Natural killer cell (primary cell): ENCODE measurements at places on chromosomes 16 and 17. TPM values are rescaled to one million over a fixed set of nuclear protein-coding genes. Genes with fewer than 3 reads are reported as not detected.

GRCh38 chr16:46832757-46833459 is 1.9 kb upstream of the C16orf87 start:
- no peak for DNase-seq
- H3K36me3 ChIP-seq = no peaks in the 10 kb centered on the region
- peaks cover 6% of the 10 kb centered on the region for H3K4me1 ChIP-seq

Gene VWA3A
- total RNA-seq = 0.39 TPM

DNA sequence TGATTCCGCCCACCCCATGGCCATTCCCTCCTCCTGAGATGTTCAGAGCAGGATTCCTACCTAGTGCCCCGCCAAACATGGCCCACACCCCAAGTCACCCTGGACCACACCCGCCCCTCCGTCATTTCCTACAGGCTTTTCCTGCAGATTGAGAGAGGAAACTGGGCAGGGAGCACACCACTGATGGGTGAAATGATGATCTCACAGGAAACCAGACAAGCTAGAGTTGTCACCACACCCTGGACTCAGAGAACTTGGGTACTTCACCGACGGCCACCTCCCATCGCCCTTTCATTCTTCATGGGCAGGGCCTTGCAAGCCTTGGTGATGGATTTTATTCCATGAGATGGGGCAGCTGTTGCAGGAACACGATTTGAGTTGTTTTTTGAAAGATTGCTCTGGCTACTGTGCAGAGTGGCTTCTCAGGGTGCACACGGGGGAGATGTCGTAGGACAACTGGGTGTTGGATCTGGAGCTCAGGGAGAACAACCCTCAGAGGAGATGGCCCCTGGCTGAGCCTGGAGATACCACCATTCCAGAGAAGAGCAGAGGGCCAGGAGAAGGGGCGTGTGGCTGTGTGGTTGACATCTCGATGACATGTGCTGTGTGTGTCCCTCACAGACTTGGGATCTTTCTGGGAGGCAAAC is 7.4 kb upstream of the B9D1 start:
- DNase-seq = peak; percentile 35
- H3K27me3 ChIP-seq = no peaks in the 10 kb centered on the region
- H3K4me3 ChIP-seq = no peak overlapping the region
- H3K27ac ChIP-seq = peak overlapping the region; percentile 80
- H3K4me1 ChIP-seq = peaks cover 58% of the 10 kb centered on the region

DNA sequence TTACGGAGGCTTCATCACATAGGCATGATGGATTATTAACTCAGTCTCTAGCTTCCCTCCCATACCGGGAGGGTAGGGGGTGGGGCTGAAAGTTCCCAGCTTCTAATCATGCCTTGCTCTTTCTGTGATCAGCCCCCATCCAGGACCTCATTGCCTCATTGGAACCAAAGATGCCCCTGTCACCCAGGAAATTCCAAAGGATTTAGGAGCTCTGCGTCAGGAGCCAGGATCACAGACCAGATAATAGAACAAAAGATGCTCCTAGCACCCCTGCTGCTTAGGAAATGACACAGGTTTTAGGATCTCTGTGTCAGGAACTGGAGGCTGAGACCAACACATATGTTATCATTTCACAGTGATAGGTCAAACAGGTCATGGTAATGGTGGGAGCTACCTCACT is 9.7 kb downstream of the USB1 start:
- no peak overlapping the region for H3K4me3 ChIP-seq
- no peaks in the 10 kb centered on the region for H3K27me3 ChIP-seq
- H3K27ac ChIP-seq = no peak overlapping the region
- no peak for DNase-seq

Gene BRCA1
- total RNA-seq = 9.9 TPM

Gene KRT31
- not detected for total RNA-seq

DNA sequence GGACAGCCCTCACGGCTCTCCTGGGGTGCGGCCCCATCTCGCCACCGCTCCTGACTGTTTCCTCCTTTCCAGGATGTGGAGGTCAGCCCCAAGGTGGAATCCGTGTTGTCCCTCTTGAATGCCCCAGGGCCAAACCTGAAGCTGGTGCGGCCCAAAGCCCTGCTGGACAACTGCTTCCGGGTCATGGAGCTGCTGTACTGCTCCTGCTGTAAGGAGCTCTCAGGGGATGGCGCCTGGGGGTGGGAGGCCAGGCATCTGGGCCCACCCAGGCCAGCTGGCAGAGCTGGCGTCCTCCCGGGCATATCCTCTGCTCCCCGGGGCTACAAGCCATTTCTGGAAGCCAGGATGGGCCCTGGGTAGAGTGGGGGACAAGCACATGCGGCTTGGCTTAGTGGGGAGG is 13.2 kb downstream of the IL34 start:
- no peak overlapping the region for H3K27ac ChIP-seq
- H3K27me3 ChIP-seq = no peaks in the 10 kb centered on the region
- H3K36me3 ChIP-seq = no peaks in the 10 kb centered on the region
- H3K4me1 ChIP-seq = no peaks in the 10 kb centered on the region

GRCh38 chr17:29533976-29534375 is 32.9 kb downstream of the ABHD15 start:
- H3K27me3 ChIP-seq = no peaks in the 10 kb centered on the region
- no peaks in the 10 kb centered on the region for H3K4me1 ChIP-seq
- no peak overlapping the region for H3K4me3 ChIP-seq
- no peak overlapping the region for H3K27ac ChIP-seq
- peaks cover 40% of the 10 kb centered on the region for H3K36me3 ChIP-seq
- DNase-seq = no peak

- no peaks in the 10 kb centered on the region for H3K4me1 ChIP-seq
- no peaks in the 10 kb centered on the region for H3K27me3 ChIP-seq
- no peaks in the 10 kb centered on the region for H3K36me3 ChIP-seq
- DNase-seq = no peak
- H3K4me3 ChIP-seq = no peak overlapping the region
- H3K27ac ChIP-seq = no peak overlapping the region
These were observed 19.2 kb downstream of the NF1 start for GRCh38 chr17:31113939-31114338.

Gene CORO6
- total RNA-seq = 2.4 TPM

Gene ACSM2A
- not detected for total RNA-seq
